ENCODE measurements at places on chromosomes 7 and 10.
A peak's percentile ranks its signal among the peaks of the same experiment; 100 is the strongest.

- no peak for DNase-seq
Measured at GRCh38 chr7:149620961-149621360, 123.4 kb upstream of the ZNF746 start.

GRCh38 chr10:113627836-113628235 is 36.0 kb downstream of the NRAP start:
- no peak for DNase-seq

DNA sequence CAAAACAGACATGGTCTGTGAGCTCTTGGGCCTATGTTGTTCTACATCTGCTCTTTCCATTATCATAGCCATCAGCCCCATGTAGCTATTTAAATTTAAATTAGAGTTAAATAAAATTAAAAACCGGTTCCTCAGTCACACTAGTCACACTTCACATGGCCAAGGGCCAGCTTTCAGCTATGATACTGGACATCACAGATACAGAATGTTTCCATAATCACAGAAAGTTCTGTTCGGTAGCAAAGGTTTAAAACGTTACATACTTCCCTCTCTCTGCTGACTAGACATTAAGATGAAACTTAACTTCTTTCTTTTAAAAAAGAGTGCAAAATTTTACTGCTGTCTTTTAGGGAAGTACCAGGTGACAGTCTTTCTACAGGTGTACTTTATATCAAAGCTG is 43.0 kb downstream of the SRPK2 start:
- no peak for DNase-seq

DNA sequence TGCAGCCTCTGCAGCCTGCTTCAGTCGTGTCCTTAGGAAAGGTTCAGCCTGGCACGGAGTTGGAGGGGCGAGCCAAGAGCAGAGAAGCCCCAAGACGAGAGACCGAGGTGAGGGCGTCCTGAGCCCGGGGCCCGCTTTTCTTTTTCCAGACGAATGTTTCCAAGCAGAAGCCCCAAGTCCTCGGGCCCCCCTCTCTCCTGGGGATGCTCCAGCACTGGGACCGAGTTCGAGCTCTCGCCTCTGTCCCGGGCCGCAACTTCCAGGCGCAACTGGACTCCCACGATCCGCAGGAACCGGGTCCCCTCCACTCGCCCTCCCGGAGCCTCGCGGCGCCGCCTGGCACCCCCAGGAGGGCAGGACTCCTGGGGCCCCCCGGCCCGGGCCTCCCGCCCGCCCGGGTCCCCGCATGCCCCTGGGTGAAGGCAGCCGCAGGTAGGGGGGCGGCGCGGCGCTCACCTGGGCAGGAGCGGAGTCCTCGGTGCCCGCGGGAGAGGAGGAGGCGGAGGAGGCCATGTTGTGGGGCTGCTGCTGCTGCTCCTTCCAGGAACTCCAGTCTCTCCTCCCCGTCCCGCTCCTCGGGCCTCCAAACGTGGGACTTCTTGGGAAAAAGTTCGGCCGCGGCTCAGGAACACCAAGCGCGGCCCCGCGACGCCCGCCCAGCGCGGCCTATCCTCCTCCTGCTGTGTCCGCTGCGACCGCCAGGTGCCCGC is 45.3 kb upstream of the CDK1 start:
- peak; percentile 9 for DNase-seq

- DNase-seq = no peak
Measured at GRCh38 chr7:76998285-76998589, 33.9 kb downstream of the SPDYE17 start.

DNA sequence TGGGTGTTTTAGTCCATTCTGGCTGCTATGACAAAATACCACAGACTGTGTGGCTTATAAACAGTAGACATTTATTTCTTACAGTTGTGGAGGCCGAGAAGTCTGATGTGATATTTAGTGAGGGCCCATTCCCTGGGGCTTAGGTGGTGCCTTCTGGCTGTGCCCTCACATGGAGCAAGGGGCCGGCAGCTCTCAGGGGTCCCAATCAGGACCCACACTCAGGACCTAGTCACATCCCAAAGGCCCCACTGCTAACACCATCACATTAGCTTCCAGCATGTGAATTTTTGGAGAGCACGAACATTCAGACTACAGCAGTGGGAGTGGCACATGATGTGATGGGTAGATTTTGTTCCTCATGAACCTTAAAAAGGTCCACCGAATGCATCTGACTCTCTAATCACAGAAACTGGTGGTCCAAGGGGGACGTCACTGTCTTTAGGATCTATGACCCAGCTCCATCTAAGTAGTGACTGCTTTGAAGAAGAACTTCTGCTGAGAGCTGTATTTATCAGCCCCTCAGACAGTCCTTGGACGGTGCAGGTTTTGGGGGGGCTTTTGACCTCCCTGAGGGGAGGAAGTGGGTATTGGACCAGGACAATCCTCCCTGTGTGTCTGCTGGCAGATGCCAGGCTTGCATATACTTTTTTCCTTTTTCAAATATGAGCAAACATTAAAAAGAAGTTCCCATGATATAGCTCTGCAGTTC is 154.5 kb upstream of the ZNF32 start:
- no peak for DNase-seq

- DNase-seq = no peak
Measured at GRCh38 chr10:132533571-132534260, 3.9 kb upstream of the INPP5A start.

DNA sequence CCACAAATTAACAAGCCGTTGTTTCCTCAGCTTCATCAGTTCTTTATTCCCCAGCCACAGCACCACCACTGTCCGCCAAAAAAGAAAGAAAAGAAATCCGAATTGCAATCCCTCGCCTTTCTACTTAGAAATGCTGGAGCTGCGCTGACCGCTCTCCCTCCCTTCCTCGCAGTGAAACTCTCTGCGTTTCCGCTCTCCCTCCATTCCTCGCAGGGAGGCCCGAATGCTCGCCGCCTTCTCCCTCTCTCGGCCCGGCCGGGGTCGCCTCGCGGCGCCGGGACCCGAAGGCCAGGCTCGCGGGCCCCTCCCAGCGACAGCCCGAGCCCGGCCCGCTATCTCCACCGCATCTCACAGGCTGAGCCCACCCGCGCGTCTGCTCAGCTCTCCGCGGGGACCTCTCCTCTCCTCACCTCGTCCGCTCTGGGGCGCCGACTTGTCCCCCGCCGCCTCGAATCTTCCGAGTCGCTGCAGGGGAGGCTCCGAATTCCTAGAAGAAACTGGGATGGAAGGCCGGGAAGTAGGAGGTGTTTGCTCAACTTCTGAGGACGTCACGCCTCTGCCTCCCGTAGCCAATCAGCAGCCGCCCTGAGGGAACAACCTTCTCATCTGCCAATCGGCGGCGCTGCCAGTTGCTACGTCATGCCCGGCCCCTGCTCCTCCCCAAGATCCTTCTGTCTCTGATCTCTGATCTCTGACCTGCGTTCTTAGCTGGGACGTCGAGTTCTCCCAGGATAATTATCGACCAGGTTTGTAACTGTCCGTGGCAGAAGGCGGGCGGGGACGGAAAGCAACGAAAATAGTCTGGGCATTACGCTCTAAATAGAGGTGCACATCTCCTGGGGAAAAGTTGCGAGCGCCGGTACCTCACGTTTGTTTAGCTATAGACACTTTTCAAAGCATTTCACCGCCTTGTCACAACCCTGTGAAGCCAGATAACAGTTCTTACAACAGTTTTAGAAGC is at the start of gene AASS:
Gene AASS, minus strand, starts transcription at position 499 of the 961 bp plus-strand sequence. CDS start 10,523 bp downstream, outside the sequence.
- peak; percentile 93 for DNase-seq

GRCh38 chr7:24401628-24402593 is 117.9 kb downstream of the NPY start:
- DNase-seq = peak; percentile 23

DNA sequence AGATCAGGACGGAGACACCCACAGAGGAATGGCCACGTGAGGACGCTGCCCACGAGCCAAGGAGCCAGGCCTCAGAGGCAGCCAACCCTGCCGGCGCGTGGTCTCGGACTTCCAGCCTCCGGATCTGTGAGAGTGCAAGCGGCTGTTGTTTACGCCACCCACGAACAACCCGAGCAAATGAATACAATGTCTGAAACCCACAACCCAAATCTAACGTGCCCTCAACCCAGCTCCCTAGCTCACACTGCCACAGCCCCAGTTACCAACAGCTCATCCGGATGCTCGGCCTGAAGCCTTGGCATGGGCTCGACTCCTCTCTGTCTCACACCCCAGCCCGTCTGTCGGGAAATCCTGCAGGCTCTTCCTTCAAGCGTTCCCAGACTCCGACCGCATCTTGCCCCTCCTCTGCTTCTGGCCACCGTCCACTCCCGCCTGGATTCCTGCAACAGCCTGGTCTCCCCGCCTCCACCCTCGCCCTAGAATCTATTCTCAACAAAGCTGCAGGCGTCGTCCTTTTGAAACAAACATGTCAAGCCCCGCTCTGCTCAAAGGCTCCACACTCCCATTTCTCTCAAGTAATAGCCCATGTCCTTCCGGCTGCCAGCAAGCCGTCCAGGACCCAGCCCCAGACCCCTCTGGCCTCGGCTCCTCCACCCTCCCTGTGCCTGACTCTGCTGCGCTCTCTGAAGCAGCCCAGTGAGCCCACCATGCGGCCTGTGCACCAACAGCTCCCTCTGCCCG is 35.3 kb downstream of the STK32C start:
- DNase-seq = no peak

GRCh38 chr10:109957092-109957797 is 33.9 kb upstream of the XPNPEP1 start:
- no peak for DNase-seq

DNA sequence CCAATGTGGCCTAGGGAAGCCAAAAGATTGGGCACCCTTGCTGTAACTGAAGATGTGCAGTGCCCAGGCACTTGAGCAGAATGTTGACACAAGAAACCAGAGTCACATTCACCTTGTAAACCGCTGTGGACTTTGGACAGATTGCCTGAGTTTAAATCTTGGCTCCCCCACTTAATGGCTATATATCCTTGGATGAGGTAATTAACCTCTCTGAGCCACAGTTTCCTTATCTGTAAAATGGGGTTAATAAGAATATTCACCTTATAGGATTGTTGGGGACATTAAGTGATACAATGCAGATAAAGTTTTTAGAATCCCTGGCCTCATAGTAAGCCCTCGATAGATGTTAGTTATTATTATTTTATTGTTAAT is 331.0 kb downstream of the LRMDA start:
- DNase-seq = no peak

DNA sequence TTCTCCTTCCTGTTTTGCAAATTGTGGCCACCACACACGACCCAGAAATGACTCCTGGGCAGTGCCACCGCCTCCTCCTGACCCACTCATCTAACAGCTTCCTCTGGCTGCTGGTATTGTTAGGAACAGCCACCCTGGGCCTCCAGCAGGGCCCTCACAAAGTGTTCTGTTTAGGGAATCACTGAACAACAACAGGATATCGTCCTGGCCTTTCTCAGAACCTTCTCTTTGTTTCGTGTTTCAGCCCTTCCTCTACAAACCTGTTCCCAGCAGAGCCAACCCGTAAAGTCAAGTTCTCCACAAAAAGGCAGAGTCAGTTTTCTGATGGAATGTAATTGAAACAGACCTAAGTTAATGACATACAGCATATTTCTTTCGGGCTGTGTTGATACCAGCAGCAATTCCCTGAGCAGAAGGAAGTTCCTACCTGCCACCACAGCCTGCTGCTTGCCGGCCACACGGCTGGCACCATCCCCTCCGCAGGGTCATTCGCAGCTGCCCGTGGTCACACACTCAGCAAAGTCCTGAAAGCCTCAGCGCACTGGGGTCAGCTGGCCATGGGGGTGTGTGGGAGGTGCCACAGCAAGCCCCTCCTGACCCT is 91.7 kb upstream of the PITRM1 start:
- DNase-seq = no peak

DNA sequence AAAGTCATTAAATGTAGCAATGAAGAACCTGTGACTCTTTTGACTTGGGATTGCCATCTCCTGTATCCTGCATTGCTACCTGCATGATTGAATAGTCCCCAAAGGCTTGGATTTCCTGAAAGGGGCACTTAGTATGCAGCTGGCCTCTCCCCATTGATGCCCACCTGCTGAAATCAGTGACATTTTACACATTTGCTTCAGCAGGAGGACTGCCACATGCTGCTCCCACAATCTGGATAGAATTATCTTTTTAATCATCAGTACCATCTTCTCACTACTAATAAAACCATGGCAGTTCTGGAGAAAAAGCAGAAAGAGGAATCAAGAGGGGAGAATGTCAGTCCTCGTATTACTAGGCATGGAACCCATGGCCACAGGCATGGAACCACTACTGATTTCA is 67.8 kb downstream of the SLC13A1 start:
- no peak for DNase-seq

DNA sequence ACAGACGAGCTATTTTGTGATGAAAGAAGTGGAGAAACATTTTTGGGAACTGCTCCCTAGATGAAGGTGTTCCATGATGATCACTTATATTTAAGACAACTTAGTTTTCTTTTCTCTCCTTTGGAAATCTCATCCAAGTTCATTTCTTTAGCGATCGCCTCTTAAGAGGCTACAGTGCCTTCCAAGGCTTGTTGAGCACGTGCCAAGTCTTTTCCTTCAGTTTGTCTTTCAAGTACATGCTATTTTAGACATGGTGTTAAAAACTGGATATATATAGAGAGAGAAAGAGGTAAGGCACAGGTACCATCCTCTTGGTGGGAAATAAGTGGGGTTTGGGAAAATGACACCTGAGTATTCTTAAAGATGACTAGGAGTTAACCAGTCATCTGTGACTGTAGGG is 2.7 kb downstream of the ADK start:
- no peak for DNase-seq

GRCh38 chr7:136138991-136139390 is 161.8 kb upstream of the MTPN start:
- no peak for DNase-seq

GRCh38 chr10:6951732-6952131 is 371.7 kb upstream of the PRKCQ start:
- DNase-seq = no peak

- no peak for DNase-seq
Measured at GRCh38 chr7:38773430-38773829, 135.6 kb downstream of the VPS41 start.

DNA sequence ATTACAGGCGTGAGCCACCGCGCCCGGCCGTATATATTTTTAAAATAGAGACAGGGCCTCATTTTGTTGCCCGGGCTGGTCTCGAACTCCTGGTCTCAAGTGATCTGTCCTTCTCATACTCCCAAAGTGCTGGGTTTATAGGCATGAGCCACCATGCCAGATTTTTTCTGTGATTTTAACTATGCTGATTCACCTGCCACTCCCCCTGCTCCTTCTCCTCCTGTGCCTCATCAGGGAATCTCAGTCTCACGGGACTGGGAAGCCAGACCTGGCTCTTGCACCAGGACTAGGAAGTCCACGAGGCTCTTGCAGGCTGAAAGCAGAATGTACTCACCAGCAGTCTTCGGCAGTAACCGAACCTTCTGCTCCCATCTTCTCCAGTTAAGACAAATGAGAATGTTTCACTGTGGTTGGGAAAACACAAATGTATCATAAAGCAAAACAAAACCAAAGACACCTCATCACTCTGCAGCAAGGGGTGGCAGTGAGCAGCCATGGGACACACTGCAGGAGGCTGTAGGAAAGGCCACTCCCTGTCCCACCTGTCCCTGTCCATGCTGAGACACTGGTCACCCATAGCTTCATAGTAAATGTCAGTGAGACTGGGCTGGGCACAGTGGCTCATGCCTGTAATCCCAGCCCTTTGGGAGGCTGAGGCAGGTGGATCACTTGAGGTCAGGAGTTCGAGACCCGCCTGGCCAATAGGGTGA is 78.7 kb upstream of the MKRN1 start:
- DNase-seq = peak; percentile 27

- no peak for DNase-seq
Measured at GRCh38 chr10:30270247-30270646, 78.8 kb downstream of the MTPAP start.
